A172 (cell line): ENCODE measurements at places on chromosomes 7 and 10. TPM values are rescaled to one million over a fixed set of nuclear protein-coding genes. Genes with fewer than 3 reads are reported as not detected.

GRCh38 chr7:104900525-104901239 lies 113.3 kb upstream of the KMT2E start:
- no peak for DNase-seq

DNA sequence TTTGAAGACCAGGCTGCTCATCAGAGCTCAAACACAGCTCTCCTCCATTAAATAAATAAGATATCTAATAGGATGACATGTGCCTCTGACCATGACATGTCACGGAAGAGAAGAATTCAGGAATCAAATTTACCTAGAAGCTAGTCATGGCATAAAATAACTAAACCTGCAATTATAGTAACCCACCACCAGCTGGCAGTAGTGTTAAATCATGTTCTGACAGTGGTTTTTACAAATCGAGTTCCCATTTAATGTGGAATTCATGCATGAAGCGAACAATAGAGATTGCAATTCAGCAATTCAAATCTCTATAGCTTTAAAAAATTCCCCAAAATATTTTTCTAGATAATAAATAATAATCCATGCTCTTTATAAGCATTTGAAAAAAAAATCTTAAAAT lies 74.6 kb upstream of the IKZF1 start:
- DNase-seq: no peak

- DNase-seq: peak; percentile 75
Measured at GRCh38 chr7:46569133-46569465, 648.0 kb upstream of the IGFBP3 start.

DNA sequence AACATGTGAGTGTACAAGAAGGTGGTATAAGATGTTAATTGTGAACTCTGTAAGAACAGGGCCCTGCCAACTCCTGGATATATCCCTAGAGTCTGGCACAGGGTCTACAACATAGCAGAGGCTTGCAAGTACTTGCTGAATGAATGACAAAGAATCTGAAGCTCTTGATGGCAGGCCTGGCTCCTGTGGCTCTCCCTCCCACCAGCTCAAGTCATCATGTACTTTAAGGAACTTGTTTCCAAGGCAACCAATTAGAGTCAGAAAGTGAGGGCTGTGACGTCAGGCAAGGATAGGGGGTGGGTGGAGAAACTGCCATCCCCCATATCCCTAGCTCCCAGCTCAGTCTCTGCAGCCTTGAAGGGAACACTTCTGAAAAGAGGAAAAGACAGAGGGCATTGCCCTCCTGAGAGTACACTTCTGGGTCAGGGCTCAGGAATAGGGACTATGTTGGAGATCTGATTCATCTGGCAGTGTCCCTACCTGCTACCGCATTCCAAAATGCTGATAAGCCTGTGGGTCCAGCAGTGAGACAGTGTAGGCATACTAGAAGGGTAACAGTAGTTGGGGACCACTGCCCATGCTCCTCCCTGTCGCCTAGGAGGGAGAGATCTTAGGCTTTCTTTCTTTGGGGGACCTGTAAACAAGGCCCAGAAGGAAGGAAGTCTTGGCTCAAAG lies 34.6 kb upstream of the BTRC start:
- DNase-seq: no peak

DNA sequence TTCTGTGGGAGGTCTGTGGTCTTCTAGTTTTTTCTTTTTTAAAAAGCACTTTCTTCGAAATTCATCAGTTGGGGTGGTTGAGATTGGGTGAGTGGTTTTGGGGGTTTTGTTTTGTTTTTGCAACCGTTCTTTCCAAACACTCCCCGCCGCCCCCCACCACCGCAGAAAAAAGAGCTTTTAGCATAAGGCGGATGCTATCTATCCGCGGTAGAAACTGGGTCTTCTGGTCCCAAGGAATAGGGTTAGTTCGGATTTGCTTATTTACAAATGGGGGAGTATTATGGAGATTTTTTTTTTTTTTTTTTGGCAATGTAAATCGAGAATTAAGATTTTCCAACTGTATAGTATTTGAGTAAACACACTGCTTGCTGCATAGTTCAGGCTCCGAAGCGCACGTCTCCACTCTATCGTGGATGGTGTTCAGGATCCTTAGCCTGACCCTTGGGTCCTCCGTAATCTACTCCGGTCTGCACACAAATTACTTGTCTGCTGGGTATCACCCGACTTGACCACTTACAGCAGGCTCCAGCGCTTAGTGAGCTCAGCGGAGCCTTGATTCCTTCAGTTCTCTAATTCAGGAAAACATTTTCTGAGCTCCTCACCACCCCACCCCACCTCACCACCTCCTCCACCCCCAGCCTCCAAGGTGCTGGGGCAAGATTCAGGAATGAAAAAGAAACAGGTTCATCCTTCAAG lies 757 bp upstream of the NRCAM start:
- DNase-seq: no peak

Gene ASCC1
- 30.0 and 39.5 TPM in 2 replicates for total RNA-seq
